ENCODE measurements at places on chromosomes 11 and 22.

DNA sequence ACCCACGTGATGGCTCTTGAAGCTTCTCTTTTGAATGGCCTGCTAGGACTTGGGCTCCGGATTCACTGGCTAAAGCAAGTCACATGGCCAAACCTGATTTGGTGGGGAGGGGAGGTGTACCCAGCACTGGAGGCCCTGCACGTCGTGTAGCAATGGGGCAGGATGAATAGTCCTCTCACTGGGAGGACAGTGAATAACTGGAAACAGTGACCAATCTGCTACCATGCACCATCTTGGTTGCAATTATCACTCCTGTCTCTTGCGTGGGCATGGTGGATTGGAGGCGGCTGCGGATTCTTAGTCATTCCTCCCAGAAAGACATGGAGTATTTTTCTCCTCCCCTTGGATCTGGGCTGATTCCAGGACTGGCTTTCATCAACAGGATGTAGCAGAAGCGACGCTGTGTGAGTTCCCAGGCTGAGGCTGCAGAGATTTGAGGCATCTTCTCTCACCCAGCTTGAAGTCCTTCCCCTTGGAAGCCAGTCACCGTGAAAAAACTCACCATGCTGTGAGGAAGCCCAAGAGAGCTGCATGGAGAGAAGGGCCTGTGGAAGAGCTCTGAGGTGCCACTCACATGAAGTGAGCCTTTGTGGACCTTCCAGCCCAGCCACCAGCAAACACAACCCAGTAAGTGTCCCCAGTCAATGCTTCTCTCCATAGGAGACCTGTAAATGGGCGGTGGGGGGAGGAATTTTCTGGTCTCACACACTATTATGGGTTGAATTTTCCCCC lies 70.4 kb downstream of the IGLL1 start:
- no peak for DNase-seq

DNA sequence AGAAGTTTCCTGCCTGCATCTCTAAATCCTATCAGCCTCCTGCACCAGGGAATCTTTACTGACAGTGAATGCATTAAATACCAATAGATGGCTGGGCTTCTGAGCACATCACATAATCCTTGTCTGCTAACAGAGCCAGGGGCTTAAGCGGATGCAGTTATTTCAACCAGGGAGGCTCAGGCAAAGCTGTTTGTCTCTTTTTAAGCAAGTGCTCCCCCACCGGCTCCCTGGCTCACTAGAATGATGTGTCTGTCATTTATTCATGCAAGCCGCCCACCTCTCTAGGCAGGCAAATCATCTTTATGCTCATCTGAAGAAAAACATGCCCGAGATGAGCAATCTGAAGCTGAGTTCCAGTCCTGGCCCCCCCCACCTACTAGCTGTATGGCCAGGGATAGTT lies 182.3 kb downstream of the TENM4 start:
- no peak for DNase-seq

GRCh38 chr11:120532832-120533196 lies 21.3 kb downstream of the GRIK4 start:
- DNase-seq: no peak

DNA sequence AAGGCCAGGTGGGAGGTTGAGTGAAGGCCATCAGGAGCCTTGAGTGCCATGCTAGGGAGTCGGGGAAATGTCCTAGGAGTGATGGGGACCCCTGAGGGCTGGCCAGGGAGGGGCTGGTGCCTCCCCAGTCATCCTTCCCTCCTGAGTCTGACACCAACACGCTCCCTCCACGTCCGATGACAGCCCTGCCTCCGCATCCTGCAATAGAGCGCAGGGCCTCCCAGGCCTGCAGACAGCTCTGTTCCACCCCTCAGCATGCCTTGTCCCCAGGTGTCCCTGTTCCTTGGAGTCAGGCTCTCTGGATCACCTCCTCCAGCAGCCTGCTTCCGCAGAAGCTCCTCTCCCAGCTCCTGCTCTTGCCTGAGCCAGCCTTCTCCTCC lies 3.1 kb downstream of the RAC2 start:
- DNase-seq: peak; percentile 39

- DNase-seq: no peak
These were observed 11.1 kb downstream of the CASP4 start for GRCh38 chr11:104957280-104957679.

- DNase-seq: no peak
These were observed 34.9 kb upstream of the DAGLA start for GRCh38 chr11:61645179-61645868.

GRCh38 chr11:73760135-73760678 lies 667 bp downstream of the RAB6A start:
- peak; percentile 6 for DNase-seq

DNA sequence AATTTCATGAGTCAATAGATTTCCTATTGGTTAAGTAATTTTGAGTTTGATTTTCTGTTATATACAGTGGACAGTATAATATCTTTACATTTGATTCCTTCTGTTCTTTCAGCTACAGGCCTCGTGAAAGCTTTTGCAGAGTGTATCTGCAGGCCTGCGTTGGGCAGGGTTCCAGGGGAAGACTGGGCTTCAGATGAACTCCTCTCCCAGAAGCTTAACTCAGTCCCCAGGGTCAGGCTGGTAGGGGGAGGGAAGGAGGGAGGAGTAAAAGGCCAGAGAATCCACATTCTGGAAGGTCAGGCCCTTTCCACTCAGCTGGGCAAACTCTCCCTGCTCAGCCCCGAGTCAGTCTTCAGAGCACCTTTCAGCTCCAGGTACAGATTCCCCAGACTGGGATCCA lies 100.4 kb upstream of the NECTIN1 start:
- no peak for DNase-seq

- DNase-seq: no peak
These were observed 47.0 kb downstream of the GAB2 start for GRCh38 chr11:78370406-78371172.

DNA sequence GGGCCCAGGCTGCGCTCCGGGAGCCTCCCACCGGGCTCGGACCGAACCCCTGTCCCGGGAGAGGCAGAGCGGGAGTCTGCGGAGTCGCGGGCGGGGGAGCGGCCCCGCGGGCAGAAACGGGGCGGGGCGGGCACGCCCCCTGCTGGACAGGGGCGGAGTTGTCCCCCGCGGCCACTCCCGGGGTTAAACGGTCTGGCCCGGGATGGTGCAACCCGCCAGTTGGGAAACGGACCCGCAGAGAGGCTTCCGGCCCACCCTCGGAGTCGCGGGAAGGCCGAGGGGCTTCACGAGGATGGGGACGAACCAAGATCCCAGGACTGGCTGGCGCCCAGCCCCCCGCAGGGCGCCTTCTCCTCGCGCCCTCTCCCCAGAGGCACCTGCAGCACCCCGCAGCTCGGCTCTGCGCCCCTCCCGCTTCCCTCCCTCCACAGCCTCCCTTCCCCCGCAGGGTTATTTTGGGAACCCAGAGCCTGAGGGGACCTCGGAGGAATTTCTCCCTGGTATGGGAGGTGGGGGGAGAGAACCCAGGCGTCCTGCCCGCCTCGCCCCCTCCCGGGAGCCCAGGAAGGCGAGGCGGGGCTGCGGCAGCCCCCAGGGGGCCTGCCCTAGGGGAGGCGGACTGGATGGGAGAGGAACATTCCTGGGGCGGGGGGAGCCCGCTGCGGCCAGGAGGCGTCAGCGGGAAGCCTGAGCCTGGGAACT lies 902 bp downstream of the RASGRP2 start:
- DNase-seq: peak; percentile 78

- DNase-seq: no peak
These were observed 49.4 kb upstream of the ADA2 start for GRCh38 chr22:17268501-17269223.

GRCh38 chr11:122668562-122669090 lies 13.1 kb downstream of the UBASH3B start:
- peak; percentile 26 for DNase-seq

DNA sequence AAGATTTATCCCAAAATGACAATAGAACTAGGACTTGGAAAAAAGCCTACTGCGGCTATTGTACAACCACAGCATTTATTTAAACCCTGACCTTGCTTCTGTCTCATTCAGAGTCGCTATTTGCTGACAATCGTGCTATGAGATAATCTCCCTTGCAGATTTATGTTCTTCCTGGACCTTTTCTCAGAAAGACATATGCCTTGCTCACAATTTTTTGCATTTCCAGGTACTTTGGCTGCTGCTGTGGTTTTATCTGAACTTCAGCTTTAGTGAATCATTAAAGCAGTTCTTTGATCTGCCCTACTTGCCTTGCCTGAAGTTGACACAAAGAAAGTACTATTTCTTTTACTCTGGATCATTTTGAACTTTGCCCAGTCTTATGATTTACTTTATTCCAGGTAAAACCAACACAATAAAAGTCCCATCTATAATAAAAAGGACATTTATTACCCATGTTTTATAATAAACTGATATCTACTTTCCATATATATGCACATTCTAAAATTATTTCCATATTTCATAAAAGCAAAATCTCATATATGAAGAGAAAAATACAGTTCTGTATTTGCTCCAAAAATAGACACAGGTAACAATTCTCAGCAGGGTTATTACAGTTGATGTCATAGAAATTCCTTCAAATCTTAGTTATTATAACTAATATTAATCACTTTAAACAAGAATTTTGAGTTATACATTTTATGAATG lies 63.4 kb upstream of the CARD18 start:
- no peak for DNase-seq

DNA sequence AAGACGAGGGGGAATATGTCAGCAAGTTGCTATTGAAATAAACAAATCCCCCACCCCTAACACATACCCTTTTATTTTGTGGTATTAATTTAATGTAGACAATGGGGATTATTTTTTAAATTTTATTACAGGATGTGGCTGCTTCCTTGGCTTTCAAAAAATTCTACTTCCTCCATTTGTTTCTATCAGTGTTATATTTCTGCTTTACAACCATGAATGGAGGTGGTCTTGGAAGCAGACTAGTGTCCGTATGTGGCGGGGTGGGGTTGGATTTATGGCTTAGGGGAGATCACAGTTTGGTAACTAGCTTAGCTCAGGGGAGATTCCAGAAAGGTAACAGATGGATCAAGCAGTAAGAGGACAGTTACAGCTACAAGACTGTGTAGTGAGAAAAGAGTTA lies 39.3 kb upstream of the PICALM start:
- no peak for DNase-seq

DNA sequence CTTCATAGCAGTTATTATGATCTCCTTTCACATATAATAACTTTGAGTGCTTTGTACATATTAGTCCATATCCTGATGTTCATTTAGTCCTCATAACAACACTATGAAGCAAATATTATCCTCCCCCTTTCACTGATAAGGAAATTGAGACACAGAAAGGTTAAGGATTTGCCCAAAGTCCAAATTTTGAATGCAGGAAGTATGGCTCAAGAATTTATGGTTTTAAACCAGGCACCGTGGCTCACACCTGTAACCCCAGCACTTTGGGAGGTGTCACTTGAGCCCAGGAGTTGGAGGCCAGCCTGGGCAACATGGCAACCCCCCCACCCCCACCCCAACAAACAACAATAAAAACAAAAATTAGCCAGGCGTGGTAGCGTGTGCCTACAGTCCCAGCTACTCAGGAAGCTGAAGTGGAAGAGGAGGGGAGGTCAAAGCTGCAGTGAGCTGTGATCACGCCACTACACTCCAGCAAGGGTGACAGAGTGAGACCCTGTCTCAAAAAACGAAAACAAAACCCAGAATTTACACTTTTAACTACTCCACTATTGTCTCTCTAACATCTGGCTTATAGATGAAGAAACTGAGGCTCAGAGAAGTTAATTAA lies 8.6 kb downstream of the CCDC34 start:
- DNase-seq: no peak

DNA sequence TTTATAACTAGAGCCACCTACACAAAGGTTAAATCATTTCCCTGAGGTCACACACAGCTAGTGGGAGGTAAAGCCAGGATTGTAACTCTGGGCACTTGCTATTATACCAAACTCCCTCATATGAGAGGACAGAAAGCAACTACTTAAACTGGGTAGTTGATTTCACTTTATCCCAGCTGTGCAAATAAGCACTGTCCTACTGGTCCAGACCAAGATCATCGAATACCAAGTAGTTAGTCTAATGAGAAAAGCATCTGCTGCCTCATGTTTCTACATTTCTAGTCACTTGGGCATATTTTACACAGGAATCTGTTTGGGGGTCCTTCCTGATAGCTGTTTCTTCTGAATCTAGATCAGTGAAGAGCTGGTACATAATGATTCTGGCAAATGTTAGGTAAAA lies 178.6 kb upstream of the NARS2 start:
- DNase-seq: no peak

DNA sequence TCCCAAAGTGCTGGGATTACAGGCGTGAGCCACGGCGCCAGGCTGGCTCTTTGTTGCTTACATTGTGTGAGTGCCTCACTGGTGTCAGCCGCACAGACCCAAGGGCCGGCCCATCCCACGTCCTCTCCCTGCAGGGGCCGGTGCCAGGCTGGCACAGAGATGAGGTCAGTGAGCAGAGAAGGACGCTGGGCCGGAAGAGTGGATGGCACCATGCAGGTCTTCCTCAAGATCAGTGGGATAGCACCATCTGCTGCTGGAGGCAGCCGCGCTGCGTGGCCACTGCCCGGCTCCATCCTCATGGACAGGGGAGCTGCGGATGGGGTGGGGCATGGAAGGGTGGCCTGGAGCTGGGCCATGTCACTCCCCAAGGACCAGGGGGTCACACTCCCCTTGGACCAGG lies 22.0 kb upstream of the FGF4 start:
- DNase-seq: no peak

- no peak for DNase-seq
These were observed 10.9 kb upstream of the GNAZ start for GRCh38 chr22:23059284-23059948.

GRCh38 chr11:1092145-1092670 lies 17.5 kb downstream of the MUC2 start:
- no peak for DNase-seq

- DNase-seq: no peak
These were observed 3.9 kb upstream of the SCN2B start for GRCh38 chr11:118180300-118180703.

GRCh38 chr11:18772211-18772610 lies 19.4 kb downstream of the PTPN5 start:
- DNase-seq: no peak

- no peak for DNase-seq
These were observed 73.6 kb upstream of the MYO18B start for GRCh38 chr22:25668437-25668836.

DNA sequence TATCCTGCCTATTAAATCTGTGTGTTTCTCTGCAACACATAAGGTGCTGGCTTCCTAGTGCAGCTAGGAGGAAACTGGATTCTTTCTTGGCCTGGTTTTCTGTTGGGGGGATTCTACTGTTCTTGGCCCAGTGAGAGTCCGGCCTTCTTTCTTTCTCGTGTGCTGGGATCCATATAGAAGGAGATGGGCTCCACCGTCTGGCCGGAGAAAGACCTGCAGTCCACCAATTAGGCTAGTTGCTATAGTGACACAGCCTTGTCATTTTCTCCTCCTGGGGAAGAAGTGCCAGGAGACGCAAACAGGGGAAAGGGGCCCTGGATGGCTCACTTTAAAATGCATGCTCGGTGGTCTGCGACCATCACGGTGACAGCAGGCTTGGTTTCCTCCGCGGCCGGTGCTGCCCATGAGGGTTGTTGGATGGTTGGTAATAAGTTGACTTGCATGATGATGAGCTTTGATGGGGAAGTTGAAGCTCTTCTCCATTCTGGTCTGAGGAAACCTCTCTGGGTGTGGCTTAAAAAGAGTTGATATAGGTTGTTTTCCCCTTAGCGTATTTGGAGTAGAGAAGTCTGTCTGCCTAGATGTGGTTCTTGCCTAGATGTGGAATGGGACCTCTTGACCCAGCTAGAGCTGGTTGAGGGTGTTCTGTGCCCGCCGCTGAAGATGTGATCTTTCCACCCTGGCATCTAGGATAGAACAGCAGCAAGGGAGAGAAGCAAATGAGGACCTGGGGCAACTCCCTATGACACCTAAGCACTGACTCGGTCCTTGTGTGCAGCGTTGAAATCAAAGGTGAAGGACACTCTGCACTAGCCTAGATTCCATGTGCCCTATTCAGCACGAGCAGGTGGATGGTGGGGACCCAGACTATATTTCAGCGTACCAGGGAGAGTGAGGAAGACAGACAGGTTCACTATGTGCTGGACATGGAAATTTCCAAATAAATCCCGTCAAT lies 1335.0 kb downstream of the BRD1 start:
- no peak for DNase-seq
